ENCODE measurements at places on chromosomes 6 and 20. TPM values are rescaled to one million over a fixed set of nuclear protein-coding genes. Genes with fewer than 3 reads are reported as not detected.
A peak's percentile ranks its signal among the peaks of the same experiment; 100 is the strongest.

GRCh38 chr20:16699293-16699692 lies 30.5 kb upstream of the SNRPB2 start:
- no peak for DNase-seq

- DNase-seq = no peak
Observed at GRCh38 chr6:26086211-26086610, 1.0 kb upstream of the HFE start.

DNA sequence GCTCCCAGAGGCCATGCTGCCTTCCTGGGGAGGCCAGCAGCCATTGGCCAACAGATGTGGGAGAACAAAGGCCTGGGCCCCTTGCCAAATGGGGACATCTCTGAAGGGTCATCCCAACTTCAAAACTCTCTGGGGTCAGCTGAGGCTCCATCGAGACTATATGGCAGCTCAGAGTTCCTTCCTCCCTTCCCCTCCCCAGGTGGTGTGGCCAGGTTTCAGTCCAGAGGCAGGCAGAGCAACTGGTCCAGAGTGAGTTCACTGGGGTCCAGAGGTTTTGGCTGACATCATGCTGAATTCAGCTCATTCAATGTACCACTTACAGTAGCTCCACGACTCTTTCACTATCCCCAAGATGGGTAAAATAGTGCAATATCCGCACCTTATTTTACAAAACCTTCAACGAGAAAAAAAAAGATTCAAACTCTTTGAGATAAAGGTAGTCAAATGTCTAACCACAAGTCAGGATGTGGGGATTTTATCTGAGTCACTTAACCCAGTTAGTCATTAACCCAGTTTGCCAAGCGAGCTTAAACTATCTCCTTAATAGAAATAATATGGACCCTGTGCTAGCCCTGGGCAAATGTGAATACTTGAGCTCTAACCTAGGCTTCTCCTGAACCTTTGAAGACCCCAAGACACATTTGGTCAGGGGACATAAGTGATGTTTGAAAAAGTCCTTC lies 108.4 kb upstream of the PLEKHG1 start:
- peak; percentile 10 for DNase-seq

DNA sequence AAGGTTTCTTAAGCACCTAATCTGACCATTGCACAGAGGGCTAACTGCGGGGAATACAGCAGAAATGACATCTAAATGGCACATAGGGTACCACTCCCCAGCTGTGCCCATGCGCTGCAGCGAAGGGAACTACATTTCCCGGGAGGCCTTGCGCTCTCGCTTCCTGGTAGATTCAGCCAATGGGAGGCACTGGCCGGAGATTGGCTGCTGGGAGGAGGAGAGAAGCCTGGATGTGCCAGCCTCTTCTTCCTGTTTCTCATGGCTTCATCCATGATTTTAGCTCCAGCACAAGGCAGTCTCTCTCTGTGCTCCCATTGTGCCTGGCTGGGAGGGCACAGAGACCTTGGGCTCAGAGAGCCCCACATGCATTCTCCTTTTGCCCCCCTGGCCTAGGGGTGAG lies 101.7 kb upstream of the FOXA2 start:
- no peak for DNase-seq

DNA sequence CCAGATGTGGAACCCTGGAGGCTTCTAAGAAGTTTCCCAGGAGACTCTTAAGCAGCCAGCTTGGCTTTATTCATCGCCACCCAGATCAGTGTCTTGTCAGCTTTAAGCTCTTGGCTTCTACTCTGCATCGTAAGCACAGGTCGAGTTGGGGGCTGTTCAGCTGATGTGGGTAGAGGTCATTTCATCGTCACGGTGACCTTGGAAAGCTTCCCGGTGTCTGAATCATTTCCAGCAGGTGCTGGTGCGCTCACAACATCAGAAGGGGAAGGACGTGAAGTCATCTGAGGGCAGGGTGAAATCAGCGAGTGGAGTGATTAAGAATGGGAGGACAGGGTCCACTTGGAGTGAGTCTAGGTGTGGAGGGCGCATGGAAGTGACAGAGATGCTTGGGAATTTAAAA lies 112.6 kb downstream of the SASH1 start:
- no peak for DNase-seq

- DNase-seq = peak; percentile 22
Observed at GRCh38 chr6:62371453-62372210, 85.6 kb upstream of the KHDRBS2 start.

GRCh38 chr6:501891-502601 lies 110.5 kb downstream of the IRF4 start:
- peak; percentile 48 for DNase-seq

DNA sequence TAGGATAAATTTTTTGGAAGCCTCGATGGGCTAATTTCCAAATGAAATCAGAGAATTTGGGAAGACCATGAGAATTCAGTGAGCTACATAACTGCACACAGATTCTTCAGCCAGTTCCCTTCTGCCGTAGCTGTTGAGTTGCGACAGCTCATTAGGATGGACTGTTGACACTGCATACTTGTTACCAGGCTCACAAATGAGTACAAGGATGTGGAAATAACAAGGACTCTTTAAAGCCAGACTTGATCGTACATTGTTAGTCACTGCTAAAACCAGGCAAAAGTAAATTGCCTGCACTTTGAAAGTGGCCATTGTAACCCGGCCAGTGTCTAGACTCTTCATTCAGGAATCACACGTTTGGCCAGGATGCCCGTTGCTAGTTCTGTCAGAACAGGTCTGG lies 37.0 kb downstream of the NDUFAF5 start:
- DNase-seq = no peak

DNA sequence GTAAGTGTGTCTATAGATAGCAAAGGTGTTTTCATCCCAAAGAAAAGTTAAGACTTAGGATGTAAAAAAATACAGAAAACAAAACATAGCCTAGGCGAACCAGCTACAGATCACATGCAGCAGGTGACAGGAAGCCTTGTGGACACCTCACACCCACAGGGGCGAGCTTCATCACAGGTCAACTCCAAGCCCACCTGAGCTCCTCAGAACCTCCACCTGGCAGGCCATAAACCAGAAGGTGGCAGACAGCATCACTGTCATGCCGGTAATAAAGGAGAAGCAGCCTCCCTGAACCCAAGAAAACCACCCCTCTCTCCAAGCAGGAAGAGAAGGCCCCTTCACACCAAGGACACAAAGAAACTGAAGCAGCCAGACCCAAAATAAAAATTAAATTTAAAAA lies 1.0 kb downstream of the RALGAPA2 start:
- DNase-seq = peak; percentile 40

The TNF gene
- 22.6 TPM for total RNA-seq

The C20orf202 gene
- not detected for total RNA-seq

The SRSF12 gene
- not detected for total RNA-seq

The TRIM10 gene
- not detected for total RNA-seq

DNA sequence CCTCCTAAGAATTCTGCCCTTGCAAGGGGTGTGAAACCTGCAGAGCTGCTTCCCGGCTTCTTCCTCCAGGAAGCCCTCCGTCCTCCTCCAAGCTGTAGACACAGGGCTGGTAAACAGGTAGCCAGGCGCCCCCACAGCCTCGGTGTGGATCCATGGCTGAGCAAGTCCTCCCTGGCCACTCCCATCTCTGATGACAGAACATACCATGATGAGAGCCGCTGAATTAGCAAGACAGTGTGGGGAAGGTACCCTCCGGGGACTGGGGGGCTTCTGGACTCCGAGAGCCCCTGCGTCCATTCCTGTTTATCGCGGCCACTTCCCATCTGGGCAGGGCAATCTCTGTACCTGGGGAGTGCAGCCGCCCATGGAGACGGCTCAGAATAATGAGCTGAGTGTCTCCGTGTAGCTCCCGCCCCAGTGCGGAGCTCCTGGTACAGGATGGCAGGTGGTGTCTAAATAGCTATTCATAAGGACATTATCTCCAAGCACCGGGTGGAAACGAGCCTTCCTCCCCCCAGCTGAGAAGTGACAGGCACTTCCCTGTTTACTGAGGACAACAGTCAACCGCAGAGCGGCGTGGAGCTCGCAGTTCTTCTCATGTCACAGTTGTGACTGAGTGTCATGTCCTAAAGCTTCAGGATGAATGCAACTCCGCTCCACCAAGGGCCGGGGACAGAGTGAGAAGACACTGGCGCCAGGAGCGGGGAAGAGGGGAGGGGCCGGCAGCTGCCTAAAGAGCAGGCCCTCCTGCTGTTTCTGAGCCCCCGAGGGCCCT lies 22.7 kb upstream of the NTSR1 start:
- peak; percentile 43 for DNase-seq

DNA sequence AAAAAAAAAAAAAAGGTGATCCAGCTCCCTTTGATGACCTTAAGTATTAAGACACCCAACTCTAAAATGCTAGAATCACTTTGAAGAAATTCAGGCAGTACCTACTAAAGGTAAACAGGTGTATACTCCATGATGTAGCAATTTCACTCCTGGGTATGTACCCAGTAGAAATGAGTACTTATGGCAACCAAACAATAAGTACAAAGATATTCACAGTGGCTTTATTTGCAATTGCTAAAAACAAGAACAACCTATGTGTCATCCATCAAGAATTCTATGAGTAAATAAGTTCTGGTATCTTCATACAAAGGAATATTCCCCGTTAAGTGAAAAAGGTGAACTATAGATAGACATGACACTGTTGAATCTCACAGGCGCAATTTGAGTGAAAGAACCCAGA lies 29.4 kb downstream of the MDGA1 start:
- DNase-seq = no peak

DNA sequence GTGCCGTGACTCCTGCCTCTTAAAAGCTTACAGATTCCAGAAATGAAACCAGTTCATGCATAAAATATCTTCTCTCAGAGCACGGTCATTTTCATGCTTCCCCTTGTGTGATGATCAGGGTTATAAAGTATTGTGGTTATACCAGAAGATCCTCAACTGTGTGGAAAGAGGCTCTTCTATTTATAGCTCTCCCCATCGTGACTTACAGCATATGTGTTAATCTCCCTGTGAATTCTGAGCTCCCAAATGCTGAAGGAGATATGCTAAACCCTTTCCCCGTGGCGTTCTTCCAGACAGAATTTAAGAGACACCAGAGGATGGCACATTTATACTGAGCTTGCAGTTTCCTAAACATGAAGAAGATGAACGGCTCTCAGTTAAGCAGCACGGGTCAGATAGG lies 158.8 kb downstream of the CDH26 start:
- no peak for DNase-seq
